RPMI8226 (cell line): ENCODE measurements at places on chromosomes 2 and 18.
A peak's percentile ranks its signal among the peaks of the same experiment; 100 is the strongest.

DNA sequence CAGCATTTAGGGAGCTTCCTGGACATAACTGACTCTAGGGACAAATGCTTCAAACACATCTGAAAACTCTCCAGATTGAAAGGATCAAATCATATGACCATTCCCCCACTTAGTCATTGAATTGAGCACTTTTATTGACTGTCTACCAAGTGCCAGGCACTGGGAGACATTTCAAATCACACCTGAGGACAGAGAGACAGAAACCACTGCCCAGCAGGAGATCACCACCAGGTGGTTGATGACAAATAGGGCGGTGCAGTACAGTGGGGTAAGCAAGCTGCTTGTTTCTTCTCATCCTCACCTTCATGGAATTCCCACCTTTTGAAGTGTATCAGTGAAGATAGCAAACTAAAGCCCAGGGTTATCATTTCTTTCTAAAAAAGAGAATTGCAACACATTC, 19.0 kb upstream of the CXCR4 start:
- DNase-seq: peak; percentile 69

- no peak for DNase-seq
Observed at GRCh38 chr2:108623616-108624015, 89.3 kb downstream of the LIMS1 start.

DNA sequence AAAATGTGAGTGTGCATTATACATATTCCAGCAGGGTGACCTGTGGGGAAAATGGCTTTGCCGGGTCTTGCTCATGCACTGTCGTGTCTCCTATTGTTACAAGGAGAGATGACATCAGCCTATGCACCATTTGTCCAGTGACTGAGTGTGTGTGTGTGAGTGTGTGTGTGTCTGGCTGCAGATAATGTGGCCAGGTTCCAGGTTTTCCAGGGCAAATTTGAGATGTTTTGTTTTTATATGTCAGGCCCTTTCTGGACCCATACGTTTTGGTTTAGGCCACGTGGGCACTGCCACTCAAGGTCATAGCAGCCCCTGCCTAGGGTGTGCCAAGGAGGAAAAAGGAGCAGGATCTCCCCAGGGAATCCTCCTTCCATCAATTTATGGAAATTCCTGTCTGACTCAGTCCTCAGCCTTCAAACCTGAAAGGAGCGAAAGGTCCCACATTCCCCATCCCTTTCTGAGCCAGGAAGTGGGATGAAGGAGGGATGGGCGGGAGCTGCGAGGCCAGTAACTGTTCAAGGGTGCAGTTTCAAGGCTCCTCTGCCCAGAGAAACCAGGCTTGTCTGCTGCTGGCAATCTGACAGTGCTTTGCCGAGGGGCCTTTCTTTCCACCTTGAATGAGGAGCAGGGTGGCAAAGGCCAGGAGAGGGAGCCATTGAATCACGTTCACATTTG, 93.0 kb upstream of the SMAD2 start:
- peak; percentile 77 for DNase-seq

GRCh38 chr2:24571828-24572442, 80.9 kb downstream of the NCOA1 start:
- DNase-seq: no peak

- DNase-seq: peak; percentile 72
Observed at GRCh38 chr2:209960676-209961630, 41.5 kb upstream of the RPE start.

DNA sequence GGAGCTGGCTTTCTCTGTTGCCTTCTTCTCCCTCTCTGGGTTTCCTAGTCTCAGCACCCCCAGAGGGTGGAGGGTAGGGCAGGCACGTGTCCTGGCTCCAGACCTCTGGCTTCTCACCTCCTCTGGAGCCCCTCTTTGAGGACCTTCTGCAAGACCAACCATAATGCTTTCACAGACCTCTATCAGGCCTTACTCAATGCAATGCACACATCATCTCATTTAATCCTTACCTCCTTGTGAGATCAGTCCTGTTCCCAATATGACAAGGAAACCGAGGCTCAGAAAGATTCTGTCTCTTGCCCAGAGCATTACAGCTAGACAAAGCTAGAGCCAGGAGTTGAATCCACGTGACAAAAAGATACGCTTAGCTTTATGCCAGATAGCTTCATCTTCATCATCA, 8.2 kb downstream of the ATOH8 start:
- DNase-seq: no peak

- DNase-seq: no peak
Observed at GRCh38 chr18:6254456-6254855, 160.3 kb downstream of the L3MBTL4 start.

- no peak for DNase-seq
Observed at GRCh38 chr2:170276925-170277629, 99.1 kb downstream of the MYO3B start.
